ENCODE measurements at places on chromosomes 12 and 14. TPM values are rescaled to one million over a fixed set of nuclear protein-coding genes. Genes with fewer than 3 reads are reported as not detected.

DNA sequence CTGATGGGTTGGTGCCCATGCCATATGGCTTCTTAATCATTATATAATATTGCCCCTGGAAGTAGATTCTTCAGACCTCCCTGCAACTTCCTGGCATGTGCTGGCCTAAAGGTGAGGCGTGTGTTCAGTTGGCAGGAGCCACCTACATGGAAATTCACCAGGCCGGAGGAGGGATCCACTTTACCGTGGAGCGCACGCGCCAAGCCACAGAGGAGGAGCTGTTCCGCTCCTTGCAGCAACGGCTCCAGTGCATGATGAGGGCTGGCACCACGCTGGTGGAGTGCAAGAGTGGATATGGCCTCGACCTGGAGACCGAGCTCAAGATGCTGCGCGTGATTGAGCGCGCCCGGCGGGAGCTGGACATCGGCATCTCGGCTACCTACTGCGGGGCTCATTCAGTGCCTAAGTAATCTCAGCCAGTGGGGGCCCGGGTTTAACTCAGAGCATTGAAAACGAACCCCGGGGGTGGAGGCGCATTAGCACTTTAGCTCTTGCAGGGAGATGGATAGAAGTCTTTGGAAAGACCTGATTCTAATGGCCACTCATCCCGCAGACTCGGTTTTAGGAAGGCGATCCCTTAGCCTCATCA, 13.5 kb downstream of the AMDHD1 start:
- no peaks in the 10 kb centered on the region for H3K4me1 ChIP-seq
- H3K27me3 ChIP-seq, result no peaks in the 10 kb centered on the region
- DNase-seq, result no peak

DNA sequence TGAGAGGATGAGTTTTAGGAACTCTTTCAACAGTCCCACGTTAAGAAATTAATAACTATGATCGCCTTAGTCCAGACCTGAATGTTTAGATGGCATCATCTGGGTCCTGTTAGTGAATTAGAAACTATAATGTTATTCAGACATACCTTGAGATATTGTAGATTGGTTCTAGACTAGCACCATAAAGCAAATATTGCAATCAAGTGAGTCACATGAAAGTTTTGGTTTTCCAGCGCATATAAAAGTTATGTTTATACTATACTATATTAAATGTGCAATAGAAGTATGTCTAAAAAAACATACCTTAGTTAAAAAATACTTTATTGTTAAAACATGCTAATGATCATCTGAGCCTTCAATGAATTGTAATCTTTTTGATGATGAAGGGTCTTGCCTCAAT, 106.6 kb upstream of the ATP2B1 start:
- H3K4me3 ChIP-seq, result no peak overlapping the region
- H3K36me3 ChIP-seq, result no peaks in the 10 kb centered on the region
- no peak overlapping the region for H3K27ac ChIP-seq
- H3K4me1 ChIP-seq, result no peaks in the 10 kb centered on the region

DNA sequence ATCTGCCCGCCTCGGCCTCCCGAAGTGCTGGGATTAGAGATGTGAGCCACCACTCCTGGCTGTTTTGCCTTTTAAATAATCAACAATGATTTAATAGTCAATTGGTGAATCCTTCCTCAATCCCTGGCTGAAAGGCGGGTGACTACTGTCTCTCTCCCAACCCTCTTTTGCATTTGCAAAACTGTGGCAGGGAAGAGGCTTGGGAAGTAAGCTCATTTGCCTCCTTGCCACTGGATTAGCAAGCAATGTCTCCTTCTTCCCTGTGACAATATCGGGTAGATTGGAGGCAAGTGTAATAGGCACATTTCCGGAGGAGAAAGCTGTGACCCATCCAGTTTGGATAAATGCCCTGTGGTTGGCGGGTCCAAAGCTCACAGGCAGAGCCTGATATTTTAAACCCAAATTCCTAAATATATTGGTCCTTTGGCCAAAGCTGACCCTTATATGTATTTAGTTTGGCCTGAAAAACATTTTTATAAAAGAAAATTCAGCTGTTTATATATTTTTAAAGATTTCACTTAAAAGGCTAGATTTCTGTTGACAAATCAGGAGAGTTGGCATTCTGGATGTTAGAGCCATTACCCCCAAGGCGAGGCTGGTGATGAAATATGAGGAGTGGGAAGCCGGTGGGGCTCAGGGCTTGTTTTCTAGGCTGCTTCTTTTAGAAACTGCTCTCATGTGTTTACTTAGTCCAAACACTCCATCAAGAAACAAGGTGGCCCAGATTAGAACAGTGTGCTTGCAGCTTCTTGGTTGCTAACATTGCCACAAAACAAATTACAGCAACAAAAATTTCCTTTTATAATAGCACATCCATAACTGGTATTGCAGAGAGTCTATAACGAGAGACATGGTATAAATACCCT, 646.9 kb upstream of the TMEM132C start:
- no peaks in the 10 kb centered on the region for H3K27me3 ChIP-seq
- H3K4me3 ChIP-seq, result no peak overlapping the region
- H3K4me1 ChIP-seq, result no peaks in the 10 kb centered on the region
- no peak for DNase-seq
- no peaks in the 10 kb centered on the region for H3K36me3 ChIP-seq
- no peak overlapping the region for H3K27ac ChIP-seq

- H3K4me3 ChIP-seq, result no peak overlapping the region
- no peak overlapping the region for H3K27ac ChIP-seq
- no peaks in the 10 kb centered on the region for H3K27me3 ChIP-seq
Observed at GRCh38 chr12:87384226-87384625, 645.0 kb downstream of the C12orf50 start.

DNA sequence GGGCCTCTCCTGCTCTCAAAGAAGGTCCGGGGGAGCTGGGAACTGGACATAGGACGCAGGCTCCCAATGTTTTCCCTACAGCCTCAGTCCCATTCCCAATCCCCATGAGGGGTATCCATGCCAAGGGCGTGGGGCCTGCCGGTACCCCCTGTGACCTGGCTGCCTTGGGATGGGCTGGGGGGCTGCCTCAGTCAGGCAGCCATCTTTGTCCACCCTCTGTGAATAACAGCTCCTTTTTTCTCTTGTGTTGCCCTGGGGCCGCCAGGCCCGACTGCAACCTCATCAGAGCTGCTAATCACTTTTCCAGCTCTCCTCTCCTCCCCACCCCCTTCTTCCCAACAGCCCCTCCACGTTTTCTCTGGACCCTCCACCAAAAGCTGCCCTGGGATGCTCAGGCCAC, 11.2 kb downstream of the FIGNL2 start:
- no peaks in the 10 kb centered on the region for H3K27me3 ChIP-seq
- H3K36me3 ChIP-seq, result no peaks in the 10 kb centered on the region
- DNase-seq, result no peak

DNA sequence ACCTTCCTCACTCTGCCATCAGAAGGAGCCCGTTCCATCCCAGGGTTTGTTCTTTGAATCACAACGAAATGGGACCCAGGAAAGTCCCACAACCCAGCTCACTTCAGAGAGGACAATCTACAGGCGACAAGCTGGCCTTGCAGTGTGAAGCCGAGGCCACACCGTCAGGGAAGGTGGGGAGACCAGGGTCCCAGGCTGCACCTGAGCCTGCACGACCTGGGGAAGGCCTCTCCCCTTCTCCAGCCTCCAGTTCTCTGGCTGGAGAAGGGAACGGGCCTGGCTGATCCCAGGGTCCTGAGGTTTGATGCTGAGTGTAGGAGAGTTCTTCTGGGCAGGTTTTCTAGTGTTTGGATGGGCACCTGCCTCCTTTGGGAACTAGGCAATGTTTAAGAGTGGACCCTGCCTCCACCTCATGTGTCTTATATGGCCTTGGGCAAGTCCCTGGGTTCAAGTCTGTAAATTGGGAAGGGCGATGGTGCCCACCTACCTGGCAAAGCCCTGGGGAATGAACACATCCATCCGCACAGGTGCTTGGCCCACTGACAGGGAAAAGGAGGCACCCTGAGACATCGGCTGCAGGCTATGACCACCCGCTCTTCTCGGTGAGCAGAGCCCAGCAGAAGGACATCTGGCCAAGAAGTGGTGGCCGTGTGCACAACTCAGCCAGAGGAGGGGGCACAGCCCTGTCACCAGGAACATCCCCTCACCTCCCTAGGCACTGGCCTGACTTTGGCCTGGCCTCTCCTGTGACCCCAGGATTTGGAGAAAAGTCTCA, 77.9 kb upstream of the BCL11B start:
- no peaks in the 10 kb centered on the region for H3K36me3 ChIP-seq
- no peak for DNase-seq
- no peak overlapping the region for H3K4me3 ChIP-seq
- H3K27ac ChIP-seq, result no peak overlapping the region
- no peaks in the 10 kb centered on the region for H3K27me3 ChIP-seq

DNA sequence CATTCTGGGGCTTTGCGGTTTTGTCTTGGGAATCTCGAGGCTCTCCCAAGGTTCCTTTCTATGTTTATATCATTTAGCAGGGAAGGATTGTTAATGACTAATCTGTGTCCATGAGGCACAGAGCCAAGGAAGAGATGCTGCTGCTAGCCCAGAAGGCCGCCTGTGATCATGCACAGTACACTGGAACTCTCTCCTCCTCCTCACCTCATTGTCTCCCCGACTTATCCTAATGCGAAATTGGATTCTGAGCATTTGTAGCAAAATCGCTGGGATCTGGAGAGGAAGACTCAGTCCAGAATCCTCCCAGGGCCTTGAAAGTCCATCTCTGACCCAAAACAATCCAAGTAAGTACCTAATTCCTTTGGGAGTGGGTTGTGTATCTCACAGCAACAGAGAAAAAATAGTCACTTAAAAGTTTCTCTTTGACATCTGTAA, at the start of gene NR1H4:
TSS of gene NR1H4 (plus strand) at position 151 of the 435 bp plus-strand sequence. CDS start 19,458 bp downstream, outside the sequence.
- no peaks in the 10 kb centered on the region for H3K4me1 ChIP-seq
- no peak for DNase-seq
- H3K27ac ChIP-seq, result no peak within 1 kb of the TSS
- H3K27me3 ChIP-seq, result no peaks in the 10 kb centered on the region
- H3K4me3 ChIP-seq, result no peak within 1 kb of the TSS
- no peaks in the 10 kb centered on the region for H3K36me3 ChIP-seq

DNA sequence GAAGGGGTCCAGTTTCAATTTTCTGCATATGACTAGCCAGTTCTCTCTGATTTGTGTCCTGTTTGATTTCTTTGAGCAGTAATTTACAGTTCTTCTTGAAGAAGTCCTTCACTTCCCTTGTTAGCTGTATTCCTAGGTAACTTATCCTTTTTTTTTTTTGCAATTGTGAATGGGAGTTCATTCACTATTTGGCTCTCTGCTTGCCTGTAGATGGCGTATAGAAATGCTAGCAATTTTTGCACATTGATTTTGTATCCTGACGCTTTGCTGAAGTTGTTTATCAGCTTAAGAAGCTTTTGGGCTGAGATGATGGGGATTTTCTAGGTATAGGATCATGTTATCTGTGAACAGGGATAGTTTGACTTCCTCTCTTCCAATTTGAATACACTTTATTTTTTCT, 77.6 kb upstream of the NID2 start:
- DNase-seq, result no peak
- no peak overlapping the region for H3K27ac ChIP-seq
- H3K36me3 ChIP-seq, result no peaks in the 10 kb centered on the region
- H3K27me3 ChIP-seq, result no peaks in the 10 kb centered on the region

DNA sequence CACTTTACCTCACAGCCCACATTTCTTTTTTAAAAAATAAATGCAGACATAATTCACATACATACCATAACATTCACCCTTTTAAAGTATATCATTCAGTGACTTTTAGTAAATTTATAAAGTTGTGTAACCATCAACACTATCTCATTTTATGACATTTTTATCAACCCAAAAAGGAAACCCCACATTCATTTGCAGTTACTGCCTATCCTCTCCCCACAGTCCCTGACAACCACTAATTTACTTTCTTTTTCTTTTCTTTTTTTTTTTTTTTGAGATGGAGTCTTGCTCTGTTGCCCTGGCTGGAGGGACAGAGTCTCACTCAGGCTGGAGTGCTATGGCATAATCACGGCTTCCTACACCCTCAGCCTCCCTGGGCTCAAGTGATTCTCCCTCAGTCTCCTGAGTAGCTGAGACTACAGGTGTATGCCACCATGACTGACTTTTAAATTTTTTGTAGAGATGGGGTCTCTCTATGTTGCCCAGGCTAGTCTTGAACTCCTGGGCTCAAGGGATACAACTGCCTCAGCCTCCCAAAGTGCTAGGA, 1.5 kb upstream of the EP400 start:
- peak overlapping the region; percentile 83 for H3K27ac ChIP-seq
- no peak overlapping the region for H3K4me3 ChIP-seq
- no peaks in the 10 kb centered on the region for H3K36me3 ChIP-seq
- DNase-seq, result no peak
- no peaks in the 10 kb centered on the region for H3K4me1 ChIP-seq

- no peaks in the 10 kb centered on the region for H3K4me1 ChIP-seq
- H3K27me3 ChIP-seq, result no peaks in the 10 kb centered on the region
- H3K36me3 ChIP-seq, result no peaks in the 10 kb centered on the region
- H3K4me3 ChIP-seq, result no peak overlapping the region
Observed at GRCh38 chr12:92421701-92422100, 276.1 kb upstream of the BTG1 start.

DNA sequence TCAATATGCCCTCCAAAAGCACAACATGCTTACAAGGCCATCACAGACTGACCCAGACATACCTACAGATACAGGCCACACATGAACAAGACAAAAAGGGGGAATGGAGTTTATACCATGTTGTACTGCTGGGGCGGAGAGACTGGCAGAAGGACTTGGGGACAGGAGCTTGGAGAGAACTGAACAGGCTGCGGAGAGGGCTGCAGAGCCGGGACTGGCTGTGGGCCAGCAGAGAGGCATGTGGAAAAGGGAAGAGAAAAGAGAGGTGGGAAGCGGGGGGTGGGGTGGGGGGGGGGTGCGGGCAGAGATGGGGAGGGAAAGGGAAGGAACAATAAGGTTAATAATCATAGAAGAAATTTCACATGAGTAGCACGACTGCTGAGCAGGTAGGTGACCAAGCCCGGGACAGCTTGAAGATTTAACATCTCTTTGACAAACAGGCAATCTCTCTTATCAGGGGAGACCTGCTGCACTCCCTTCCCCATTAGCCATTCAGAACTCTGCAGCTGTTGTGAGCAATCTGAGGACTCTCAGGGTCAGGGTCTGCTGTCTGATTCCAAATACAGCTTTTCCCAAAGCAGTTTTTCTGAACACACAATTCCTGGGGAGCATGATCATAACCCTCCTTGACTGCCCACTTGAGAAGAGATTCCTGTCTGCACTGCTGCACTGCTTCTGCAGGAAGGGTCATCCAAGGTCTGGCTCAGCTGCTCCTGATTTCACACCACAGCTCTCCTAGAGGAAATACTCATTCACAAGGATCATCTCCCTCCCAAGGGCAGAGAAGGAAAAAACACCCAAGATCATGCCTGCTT, 21.6 kb upstream of the STAC3 start:
- no peak overlapping the region for H3K27ac ChIP-seq
- no peaks in the 10 kb centered on the region for H3K27me3 ChIP-seq
- H3K36me3 ChIP-seq, result no peaks in the 10 kb centered on the region
- no peak for DNase-seq

ABCD2 gene
- total RNA-seq, result 3.4 TPM

SPIC gene
- total RNA-seq, result not detected

MYO1A gene
- total RNA-seq, result 2.2 TPM

RNASE3 gene
- total RNA-seq, result not detected

SART3 gene
- 60.2 TPM for total RNA-seq

RND1 gene
- 1.1 TPM for total RNA-seq

DAAM1 gene
- 95.9 TPM for total RNA-seq

RTL1 gene
- not detected for total RNA-seq

REP15 gene
- 0.64 TPM for total RNA-seq

SYCP3 gene
- total RNA-seq, result 0.16 TPM

ATG2B gene
- total RNA-seq, result 51.4 TPM

ANP32D gene
- total RNA-seq, result not detected

All from breast epithelium (tissue), 4 donors.